ENCODE measurements at places on chromosomes 16 and 17.

GRCh38 chr16:50539053-50539695, 9.0 kb upstream of the NKD1 start:
- peaks cover 1% of the 10 kb centered on the region for H3K4me1 ChIP-seq
- H3K27ac ChIP-seq = no peak overlapping the region
- no peak for DNase-seq
- peaks cover 10% of the 10 kb centered on the region for H3K27me3 ChIP-seq

DNA sequence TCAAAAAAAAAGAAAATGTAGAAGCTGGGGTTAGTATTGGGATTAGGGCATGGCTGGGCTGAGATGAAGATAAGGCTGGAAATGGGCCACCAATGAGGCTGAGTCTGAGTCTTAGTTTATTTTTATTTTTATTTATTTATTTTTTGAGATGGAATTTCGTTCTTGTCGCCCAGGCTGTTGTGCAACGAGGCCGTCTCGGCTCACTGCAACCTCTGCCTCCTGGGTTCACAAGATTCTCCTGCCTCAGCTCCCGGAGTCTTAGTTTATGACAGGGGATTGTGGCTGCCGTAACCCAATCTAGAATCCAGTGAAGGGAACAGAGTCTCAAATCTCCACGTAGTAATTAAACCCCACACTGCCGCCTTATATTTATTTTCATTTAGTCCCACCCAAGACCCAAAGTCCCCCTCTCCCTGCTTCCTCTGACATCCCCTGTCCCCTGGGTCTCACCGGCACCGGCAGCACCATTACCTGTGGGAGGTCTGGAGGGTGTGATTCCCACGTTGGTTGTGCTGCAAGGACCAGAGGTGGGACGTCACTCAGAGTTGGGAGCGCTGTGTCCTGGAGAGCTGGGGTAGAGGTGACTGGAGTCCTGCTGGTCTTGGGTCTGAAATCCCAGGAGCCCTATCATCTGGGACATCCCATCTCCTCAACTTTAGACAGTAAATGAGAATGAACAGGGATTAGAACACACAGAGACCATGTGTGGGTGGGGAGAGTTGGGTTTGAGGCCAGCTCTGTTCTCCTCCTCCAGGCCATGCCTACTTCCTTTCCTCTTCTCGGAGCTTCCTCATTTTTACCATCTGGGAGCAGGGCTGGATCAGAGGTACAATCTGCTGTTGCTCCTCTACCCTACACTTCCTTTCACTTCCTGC, at the start of gene CLEC10A:
Gene CLEC10A (minus strand): TSS at position 671 of the 875 bp plus-strand sequence. CDS start 1,439 bp downstream, outside the sequence.
- H3K27me3 ChIP-seq = peaks cover 3% of the 10 kb centered on the region
- DNase-seq = no peak
- peaks cover 51% of the 10 kb centered on the region for H3K4me1 ChIP-seq
- H3K27ac ChIP-seq = peak within 1 kb of the TSS; percentile 57
- H3K36me3 ChIP-seq = peaks cover 28% of the 10 kb centered on the region

DNA sequence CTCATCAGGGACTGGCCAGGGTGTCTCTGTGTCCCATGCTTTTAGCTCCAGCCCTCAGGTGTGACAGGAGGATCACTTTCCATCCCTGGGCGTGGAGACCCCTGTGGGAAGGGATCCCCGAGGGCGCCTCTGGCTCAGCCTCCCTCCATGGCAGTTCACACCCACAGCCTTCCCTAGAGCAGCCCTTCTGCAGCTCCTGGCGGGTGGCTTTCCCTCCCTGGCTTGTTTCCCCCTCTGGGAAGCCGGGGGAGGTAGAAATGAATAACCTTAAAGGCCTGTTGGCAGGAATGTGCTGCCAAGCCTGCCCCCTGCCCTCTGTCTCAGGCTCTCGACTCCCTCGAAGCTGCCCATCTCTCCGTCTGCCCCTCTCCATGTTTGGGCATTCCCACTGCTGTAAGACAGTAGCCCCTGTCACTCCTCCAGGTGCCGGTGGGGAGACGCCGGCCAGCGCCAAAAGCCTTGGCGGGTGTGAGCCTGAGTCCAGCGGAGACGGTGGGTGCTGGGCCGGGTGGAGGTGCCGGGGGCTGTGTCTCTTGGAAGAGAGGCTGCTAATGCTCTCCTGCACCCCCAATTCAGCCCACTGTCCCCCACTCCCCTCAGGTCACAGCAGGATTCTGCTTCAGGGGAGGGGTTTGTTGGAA, 2.1 kb upstream of the ATP2A1 start:
- H3K4me3 ChIP-seq = no peak overlapping the region
- peaks cover 2% of the 10 kb centered on the region for H3K36me3 ChIP-seq
- peaks cover 9% of the 10 kb centered on the region for H3K27me3 ChIP-seq
- peaks cover 9% of the 10 kb centered on the region for H3K4me1 ChIP-seq
- DNase-seq = no peak

GRCh38 chr16:68374961-68375660, 64.3 kb downstream of the PRMT7 start:
- no peaks in the 10 kb centered on the region for H3K36me3 ChIP-seq
- no peak for DNase-seq
- H3K27me3 ChIP-seq = peaks cover 2% of the 10 kb centered on the region

DNA sequence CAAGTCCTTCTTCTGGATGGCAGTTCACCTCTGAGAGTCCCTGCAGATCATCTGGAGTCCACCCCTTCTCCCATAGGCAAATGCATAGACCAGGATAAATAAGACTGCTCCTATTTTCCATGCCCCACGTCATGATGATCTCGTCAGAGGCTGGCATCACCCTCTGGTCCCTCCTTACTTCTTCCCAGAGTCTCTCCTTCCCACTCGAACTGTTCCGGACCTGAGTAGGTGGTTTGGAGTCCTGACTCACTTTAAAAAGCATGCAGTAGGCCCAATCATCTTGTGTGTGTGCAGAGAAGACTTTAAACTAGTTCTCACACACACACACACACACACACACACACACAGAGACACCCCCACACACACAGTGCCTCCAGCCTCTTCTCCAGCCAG, 72.0 kb downstream of the SOX9 start:
- H3K36me3 ChIP-seq = peaks cover 3% of the 10 kb centered on the region
- DNase-seq = no peak
- H3K27ac ChIP-seq = no peak overlapping the region
- H3K4me1 ChIP-seq = no peaks in the 10 kb centered on the region
- no peak overlapping the region for H3K4me3 ChIP-seq

- DNase-seq = no peak
- peaks cover 8% of the 10 kb centered on the region for H3K4me1 ChIP-seq
- no peak overlapping the region for H3K27ac ChIP-seq
- H3K4me3 ChIP-seq = no peak overlapping the region
Measured at GRCh38 chr16:84042879-84043485, 387 bp upstream of the SLC38A8 start.

DNA sequence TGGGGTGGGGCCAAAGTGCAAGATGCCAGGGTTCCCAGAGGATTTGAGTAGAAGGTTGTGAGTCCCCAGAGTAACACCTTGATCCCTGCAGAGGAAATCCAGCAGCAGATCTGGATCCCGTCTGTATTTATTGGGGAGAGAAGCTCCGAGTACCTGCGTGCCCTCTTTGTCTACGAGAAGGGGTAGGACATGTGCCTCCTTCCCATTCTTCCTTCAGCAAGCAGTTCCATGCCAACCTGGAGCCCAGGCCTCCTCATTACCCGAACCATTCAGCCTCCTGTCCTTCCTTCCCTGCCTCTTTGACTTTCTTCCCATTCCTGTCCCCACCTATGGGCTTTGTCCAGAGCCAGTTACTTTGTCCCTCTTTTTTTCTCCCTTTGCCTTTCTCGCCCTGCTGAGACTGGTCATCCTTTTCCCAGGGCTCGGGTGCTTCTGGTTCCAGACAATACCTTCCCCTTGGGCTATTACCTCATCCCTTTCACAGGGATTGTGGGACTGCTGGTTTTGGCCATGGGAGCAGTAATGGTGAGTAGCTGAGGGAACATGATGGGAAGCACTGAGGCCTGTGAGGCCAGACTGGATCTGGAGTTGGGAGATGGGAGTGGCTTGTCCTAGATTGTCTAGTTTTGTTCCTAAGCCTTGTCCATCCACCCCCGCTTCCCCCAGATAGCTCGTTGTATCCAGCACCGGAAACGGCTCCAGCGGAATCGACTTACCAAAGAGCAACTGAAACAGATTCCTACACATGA, 2.9 kb downstream of the RNF167 start:
- peaks cover 44% of the 10 kb centered on the region for H3K4me1 ChIP-seq
- H3K27me3 ChIP-seq = peaks cover 28% of the 10 kb centered on the region
- H3K4me3 ChIP-seq = peak overlapping the region; percentile 62
- peak overlapping the region; percentile 67 for H3K27ac ChIP-seq
- DNase-seq = no peak

DNA sequence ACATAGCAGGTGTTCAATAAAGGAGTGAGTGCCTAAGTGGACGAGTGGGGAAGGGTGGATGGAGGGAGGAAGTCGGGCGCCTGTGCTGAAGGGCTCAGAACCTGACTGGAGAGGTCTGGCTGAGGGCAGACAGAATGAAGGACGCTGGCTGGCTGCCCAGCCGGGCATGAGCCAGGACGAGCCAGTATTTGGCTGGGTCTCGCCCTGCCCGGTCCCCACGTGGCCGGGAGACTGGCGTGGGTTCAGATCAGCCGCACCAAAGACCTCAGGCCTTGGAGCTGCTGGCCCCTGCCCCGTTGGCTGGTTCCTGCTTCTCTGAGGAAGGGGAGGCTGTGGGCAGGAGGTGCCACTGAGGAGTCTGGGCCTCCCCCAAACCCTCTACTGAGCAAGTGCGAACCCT, 79.8 kb downstream of the ENGASE start:
- H3K27me3 ChIP-seq = peaks cover 5% of the 10 kb centered on the region
- H3K36me3 ChIP-seq = no peaks in the 10 kb centered on the region

GRCh38 chr17:62591333-62591732, 36.1 kb upstream of the MRC2 start:
- H3K4me1 ChIP-seq = peaks cover 16% of the 10 kb centered on the region
- H3K27ac ChIP-seq = no peak overlapping the region
- H3K4me3 ChIP-seq = no peak overlapping the region
- no peaks in the 10 kb centered on the region for H3K27me3 ChIP-seq

- no peaks in the 10 kb centered on the region for H3K27me3 ChIP-seq
- no peak overlapping the region for H3K27ac ChIP-seq
- no peak for DNase-seq
- H3K4me3 ChIP-seq = no peak overlapping the region
- H3K36me3 ChIP-seq = no peaks in the 10 kb centered on the region
- peaks cover 2% of the 10 kb centered on the region for H3K4me1 ChIP-seq
Measured at GRCh38 chr16:49096176-49096945, 185.3 kb downstream of the CBLN1 start.

GRCh38 chr16:57923418-57923817, 47.5 kb downstream of the CNGB1 start:
- peaks cover 4% of the 10 kb centered on the region for H3K27me3 ChIP-seq
- no peaks in the 10 kb centered on the region for H3K4me1 ChIP-seq
- H3K27ac ChIP-seq = no peak overlapping the region
- no peaks in the 10 kb centered on the region for H3K36me3 ChIP-seq
- no peak for DNase-seq

DNA sequence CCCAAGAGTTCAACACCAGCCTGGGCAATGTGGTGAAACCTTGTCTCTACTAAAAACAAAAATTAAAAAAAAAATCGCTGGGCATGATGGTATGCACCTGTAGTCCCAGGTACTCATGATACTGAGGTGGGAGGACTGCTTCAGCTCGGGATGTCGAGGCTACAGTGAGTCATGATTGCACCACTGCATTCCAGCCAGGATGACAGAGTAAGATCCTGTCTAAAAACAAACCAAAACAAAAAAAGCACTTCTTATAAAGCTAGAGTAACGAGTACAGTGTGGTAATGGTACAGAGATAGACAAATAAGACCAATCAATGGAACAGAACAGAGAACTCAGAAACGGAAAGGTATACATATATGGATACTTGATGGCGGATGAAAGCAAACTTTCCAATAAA, 4.4 kb downstream of the NSMCE1 start:
- H3K4me1 ChIP-seq = peaks cover 10% of the 10 kb centered on the region
- no peak overlapping the region for H3K27ac ChIP-seq
- DNase-seq = no peak
- H3K4me3 ChIP-seq = no peak overlapping the region
- no peaks in the 10 kb centered on the region for H3K36me3 ChIP-seq

- peaks cover 10% of the 10 kb centered on the region for H3K36me3 ChIP-seq
- H3K4me3 ChIP-seq = no peak overlapping the region
- H3K4me1 ChIP-seq = peaks cover 3% of the 10 kb centered on the region
- peaks cover 2% of the 10 kb centered on the region for H3K27me3 ChIP-seq
Measured at GRCh38 chr17:15973016-15973415, 26.5 kb downstream of the ZSWIM7 start.

DNA sequence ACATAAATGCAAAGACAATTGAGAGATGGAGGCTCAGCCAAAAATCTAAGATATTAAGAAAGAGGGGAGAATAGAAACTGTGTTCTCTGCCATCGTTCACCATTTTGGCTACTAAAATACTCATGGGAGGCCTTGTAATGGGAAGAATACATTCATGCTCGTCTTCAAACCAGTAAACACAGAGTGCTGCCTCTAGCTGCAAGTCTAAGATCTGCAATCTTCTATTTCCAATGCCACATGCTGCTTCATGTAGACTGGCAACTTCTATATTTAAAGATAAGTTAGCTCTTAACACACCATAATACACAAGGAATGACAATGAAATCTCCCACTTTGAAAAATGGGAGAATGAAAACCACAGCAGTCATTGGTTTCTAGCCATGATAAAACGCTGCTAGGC, 387.3 kb downstream of the HS3ST3B1 start:
- H3K27ac ChIP-seq = no peak overlapping the region
- no peak for DNase-seq
- peaks cover 3% of the 10 kb centered on the region for H3K36me3 ChIP-seq
- H3K27me3 ChIP-seq = peaks cover 4% of the 10 kb centered on the region
- H3K4me1 ChIP-seq = peaks cover 10% of the 10 kb centered on the region

Measured in endothelial cell (in vitro differentiated cells).